ENCODE measurements at places on chromosomes 13 and 19.

DNA sequence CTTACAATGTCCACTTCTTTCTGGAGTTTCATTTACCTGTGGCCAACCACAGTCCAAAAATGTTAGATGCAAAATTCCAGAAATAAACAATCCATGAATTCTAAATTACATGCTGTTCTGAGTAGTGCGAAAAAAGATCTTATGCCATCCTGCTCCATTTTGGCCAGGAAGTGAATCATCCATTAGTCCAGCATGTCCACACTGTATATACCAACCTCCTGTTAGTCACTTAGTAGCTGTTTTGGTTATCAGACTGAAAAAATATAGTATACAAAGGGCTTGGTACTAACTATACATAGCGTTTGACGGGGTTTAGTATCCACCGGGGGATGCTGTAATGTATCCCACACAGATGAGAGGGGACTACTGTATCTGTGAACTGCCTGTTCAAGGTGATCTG is 618.0 kb upstream of the ARGLU1 start:
- DNase-seq: no peak

- no peak for DNase-seq
These were observed 179.9 kb downstream of the VWA8 start for GRCh38 chr13:41780715-41781706.

DNA sequence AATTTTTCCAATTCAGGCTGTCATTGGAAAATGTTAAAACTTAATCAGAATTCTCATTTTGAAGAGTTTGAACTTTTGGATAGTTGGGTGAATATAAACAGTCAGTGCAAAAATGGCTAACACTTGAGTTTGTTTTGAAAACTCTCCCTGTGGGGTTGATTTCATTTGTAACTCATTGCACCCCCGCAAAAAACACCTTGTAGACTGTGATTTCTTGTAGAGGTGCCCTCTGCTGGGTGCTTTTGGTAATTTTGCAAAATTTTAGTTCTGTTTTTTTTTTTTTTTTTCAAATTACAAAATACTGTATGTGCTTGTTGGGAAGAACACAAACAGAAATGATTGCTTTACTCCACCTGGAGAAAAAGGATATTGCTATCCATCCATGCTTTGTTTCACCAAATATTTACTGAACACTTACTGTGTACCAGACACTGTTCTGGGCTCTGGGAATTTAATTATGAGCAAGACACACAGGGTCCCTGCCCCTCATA is 28.2 kb upstream of the GPI start:
- no peak for DNase-seq

- DNase-seq: no peak
These were observed 625.7 kb upstream of the PCDH9 start for GRCh38 chr13:67855741-67856238.

GRCh38 chr19:5186293-5187050 is 154.1 kb downstream of the PTPRS start:
- no peak for DNase-seq

GRCh38 chr19:17329366-17330261 is 5.0 kb downstream of the ANO8 start:
- DNase-seq: no peak

- DNase-seq: no peak
These were observed 17.2 kb upstream of the MRI1 start for GRCh38 chr19:13747098-13747453.

DNA sequence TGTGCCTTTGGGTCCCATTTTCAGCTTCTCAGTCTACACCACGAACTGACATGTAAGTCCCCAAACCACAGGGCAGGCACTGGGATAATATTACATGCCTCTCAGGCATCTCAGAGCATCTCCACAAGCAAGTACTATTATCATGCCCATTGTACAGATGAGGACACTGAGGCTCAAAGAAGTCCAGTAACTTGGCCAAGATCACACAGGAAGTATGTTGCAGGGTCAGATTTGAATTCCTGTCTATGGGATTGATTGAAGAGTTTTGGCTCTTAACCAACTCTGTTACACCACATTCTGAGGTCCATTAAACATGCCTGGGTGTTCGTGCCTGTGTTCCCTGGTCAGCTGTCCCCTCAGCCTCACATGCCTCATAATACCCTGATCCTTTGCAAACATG is 319.8 kb downstream of the FOXO1 start:
- DNase-seq: no peak

- DNase-seq: no peak
These were observed 9.8 kb upstream of the SIAH3 start for GRCh38 chr13:45861322-45861721.

DNA sequence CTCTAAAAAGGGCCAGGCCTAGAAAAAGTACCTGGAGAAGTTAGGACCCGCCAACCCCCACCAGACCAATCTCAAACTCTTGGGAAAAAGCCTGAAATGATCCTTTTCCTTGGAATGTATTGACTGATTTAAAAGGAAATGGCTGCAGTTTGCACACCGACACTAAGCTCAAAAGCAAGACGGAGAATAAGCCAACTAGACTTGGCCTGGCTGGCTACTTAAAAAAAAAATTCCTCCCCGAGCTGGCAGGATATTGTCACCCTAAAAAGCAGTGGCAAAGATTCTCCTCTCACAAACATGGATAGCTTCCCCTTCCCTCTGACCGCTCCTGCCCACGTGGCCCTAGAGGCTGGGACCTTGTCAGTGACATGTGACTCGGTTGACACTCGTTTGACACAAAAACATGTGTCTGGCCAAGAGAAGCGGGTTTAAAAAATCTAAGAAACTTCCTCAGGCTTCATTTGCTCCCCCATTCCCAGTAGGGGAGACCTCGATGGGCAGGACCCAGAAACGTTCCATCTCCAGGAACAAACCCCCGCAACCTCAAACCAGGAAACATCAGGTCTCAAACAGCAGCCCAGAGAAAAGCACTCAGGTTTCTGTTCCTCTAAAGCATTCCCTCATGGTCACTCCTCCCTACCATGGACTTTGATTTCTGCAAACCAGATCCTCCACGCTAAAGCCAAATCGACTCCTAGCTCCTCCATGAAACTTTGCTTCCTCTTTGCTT is 1.3 kb downstream of the RFX1 start:
- peak; percentile 33 for DNase-seq

DNA sequence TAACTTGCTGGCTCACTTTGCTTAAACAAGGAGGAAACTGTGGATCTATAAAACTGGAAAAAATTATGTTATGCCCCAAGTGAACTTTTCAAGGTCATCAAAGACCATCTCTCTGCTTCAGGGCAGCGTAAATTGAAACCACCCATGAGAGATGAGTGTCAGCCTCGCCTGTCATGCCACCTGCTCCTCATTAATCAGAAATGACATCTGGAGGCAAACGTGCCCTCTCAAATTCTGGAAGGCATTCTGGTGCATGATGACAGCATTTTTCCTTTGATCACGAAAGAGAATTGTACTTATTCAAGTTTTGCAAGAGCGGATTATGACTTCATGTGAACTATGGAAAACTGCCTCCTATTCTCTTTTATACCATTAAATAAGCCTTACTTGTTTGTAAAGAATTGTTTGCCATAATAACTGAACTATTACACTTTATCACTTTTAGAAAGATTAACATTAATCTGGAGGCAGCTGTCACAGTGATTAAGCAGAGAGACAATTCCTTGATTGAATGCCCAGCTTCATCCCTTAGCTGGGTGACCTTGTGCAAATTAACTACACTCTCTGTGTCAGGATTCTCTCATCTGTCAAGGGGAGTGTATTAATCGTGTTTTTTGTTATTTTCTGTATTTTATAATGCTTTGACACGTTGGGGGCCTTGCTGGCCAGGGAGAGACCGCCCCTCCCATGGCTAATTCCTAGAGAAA is 17.0 kb upstream of the SACS start:
- no peak for DNase-seq

DNA sequence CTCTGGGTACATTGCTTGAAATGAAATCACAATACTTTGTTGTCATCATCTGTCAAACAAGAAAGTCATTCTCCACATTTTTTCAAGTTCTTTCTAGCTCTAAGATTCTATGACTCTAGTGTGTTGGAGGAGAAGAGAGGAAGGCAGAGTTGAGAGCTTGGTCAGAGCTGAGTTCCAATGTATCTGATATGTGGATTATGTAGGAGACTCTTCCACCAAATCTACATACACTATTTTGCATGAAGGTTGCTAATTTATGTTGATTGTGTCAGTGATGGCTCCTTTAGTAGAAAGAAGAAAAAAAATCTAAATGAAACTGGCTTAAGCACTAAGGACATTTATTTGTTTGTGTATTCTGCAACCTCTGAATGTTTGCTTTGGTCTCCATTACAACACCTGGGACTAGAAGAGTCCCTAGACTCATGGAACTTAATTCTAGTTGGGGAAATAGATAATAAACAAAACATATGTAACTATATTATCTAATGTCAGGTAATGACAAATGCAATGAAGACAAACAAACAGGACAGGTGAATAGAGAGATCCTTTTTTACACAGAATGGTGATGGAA is 691.9 kb downstream of the UQCRFS1 start:
- no peak for DNase-seq

All from occipital lobe (tissue), 3 donors.